ENCODE measurements at places on chromosomes 4 and X.

DNA sequence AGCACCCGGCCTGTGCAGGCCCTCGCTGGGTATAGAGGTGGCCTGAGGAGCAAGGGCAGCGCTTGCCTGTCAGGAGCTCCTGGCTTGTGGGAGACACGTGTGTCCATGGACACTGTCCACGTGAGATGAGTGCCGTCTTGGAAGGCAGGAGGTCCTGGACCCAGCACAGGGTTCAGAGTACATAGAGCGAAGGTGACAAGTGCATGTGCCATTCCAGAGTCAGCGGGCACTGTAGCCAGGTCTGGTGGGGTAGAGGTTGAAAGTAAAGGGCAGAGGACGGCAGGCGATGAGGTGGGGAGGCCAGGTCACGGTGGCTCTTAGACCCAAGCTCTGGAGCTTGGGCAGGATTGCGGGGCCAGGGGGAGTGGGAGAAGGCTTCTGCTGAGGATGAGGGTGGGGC is 28.4 kb upstream of the TADA2B start:
- DNase-seq, result no peak

- DNase-seq, result no peak
Observed at GRCh38 chr4:139647952-139648351, 17.7 kb upstream of the MGST2 start.

- DNase-seq, result no peak
Observed at GRCh38 chrX:76279007-76279406, 106.1 kb downstream of the PBDC1 start.

GRCh38 chr4:140125374-140125773 is 28.6 kb downstream of the MAML3 start:
- no peak for DNase-seq

- DNase-seq, result no peak
Observed at GRCh38 chrX:18034945-18035344, 173.8 kb upstream of the RAI2 start.

- DNase-seq, result no peak
Observed at GRCh38 chr4:26729547-26729946, 131.1 kb upstream of the STIM2 start.

- no peak for DNase-seq
Observed at GRCh38 chr4:160826339-160826679, 1337.5 kb downstream of the FSTL5 start.

- no peak for DNase-seq
Observed at GRCh38 chr4:163866728-163867315, 372.3 kb downstream of the TMA16 start.

GRCh38 chr4:114857831-114858230 is 255.6 kb downstream of the NDST4 start:
- no peak for DNase-seq

DNA sequence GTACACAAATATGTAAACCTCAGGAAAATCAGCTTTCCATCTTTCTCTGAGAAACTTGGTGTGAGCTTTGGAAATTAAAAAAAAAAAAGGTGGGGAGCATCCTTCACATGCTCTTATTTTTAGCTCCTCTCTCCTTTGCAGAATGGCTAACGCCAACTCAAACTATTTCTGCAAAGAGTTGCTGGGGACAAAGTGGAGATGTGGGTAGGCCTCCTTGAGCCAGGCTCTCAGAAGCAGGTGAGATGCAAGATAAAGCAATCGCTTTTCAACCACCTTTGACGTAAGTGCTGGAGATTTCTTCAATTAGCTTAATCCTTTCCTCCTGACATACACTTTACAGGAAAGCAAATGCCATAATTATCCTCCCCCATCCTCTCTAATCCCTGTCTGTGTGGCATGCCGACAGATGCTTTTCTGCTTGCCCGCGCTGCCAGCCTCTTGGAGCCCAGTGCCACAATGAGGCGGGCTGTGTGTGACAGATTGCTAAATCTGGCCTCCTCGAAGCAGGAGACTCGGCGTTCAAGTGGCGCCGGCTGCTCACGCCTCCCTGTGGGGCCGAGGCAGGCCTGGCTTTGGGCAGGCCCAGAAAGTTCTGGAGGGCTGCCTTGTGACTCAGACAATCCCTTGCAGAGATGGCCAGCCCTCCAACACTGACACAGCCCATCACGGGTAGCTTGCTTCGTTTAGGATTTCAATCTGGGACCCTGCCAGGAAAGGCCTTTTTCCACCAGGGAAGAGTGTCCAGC is 64.9 kb upstream of the SOD3 start:
- DNase-seq, result no peak

DNA sequence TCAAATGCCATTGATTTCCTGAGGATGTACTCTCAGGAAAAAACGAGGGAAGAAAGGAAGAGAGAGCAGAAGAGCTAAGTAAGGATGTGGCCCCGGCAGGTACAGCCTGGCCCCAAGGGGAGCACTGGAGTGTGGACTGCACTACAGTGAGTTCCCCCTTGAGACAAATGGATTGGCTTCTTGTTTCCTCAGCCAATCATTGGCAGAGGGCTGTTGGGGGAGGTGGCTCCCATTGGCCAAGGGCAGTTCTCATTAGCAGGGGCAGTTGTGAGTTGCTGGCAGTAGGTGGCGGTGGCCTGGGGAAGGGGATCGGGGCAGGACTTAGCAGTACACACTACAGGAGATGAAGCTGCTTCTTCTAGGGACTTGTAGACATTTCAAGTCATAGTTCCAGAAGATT is 24.1 kb upstream of the OCIAD2 start:
- DNase-seq, result no peak

GRCh38 chr4:4575284-4576211 is 33.7 kb upstream of the STX18 start:
- DNase-seq, result no peak

DNA sequence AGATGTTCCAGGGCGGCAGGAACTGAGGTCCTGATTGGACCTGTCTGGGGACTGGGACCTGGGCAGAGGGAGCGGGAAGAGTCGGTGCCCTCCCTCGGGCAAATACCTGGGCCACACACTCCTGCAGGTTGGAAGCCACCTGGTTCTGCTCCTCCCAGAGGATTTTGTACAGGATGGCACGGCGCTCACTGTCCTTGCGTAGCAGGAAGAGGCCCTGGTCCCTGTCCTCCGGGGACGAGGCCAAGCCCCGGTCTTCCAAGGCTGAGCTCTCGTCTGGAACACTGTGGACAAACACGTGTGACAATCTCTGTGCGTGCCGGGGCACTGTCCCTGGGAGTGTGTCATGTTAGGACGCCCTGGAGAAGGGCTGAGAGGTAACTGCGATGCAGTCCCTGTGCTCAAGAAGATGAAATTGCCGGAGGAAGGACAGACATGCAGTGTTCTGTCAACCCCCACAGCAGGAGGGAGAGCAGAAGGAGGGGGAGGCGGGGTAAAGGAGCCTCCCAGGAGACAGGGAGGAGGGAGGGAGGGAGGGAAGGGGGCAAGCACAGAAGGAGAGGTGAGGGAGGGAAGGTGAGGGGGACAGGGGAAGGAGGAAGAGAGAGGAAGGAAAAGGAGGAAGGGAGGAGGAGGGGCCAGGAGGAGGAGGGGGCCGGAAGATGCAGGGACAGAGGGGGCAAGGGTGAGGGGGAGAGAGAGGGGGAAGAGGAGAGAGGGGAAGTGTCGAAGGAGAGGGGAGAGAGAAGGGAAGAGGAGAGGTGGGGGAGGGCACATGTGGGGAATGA is 29.0 kb downstream of the PDHA1 start:
- DNase-seq, result no peak
